ENCODE measurements at places on chromosomes 11 and 22.

DNA sequence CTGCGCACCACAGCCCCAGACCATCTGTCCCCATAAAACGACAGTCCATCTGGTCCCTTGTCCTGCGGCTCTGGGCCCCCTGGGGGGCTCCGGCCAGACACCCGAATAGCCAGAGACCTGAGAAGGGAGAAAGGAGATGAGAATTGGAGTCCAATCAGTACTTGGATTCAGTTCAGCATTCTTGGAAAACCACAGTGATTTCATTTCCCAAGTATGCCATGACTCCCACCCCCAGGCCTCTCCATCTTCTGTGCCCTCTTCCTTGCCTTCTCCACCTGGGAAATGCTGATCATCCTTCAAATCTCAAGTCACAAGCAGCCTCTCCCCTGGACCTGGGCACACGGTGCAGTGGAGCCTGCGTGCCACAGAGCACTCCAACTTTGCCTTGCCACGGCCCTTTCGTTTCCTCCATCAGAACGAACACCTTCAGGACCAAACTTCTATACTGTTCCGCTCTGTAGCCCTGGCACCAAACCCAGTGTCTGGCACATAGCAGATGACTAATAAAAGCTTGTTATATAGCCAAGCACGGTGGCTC, 10.9 kb upstream of the MFNG start:
- no peak for DNase-seq

- no peak for DNase-seq
These were observed 33.3 kb upstream of the PDGFB start for GRCh38 chr22:39278040-39278439.

GRCh38 chr22:38572065-38572464, 2.1 kb upstream of the DMC1 start:
- DNase-seq = no peak

DNA sequence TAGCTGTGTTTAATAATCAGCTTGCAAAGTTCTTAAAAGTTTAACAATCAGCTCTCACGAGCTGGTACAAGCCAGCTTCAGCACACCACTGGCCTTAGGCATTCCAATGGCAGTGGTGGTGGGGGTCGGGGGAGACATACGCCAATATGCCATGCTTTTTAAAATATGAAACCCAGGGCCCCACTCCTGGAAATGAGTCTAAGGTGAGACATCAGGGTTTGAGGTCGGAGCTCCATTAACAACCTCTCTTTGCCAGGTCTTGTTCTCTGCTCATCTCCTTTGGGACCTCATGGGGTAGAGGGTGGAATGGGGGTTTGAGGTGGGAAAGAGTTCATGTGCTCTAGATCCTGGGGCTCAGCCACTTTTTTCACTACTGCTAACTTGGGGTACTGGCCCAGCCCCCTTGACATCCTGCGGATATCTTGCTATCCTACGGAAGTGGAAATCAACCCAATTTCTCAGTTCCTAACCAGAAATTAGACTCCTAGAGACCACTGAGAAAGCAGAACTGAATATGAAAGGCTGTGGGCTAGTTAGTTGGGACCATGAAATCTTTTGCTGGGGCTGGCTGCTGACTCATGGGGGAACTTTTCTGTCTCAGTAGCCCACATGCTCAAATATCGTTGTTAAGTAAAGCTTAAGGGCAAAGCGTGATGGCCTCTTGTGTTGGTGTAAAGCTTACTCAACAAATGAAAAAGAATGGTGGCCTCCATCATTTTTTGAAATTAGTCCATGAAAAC, 90.1 kb downstream of the PDHX start:
- peak; percentile 68 for DNase-seq

DNA sequence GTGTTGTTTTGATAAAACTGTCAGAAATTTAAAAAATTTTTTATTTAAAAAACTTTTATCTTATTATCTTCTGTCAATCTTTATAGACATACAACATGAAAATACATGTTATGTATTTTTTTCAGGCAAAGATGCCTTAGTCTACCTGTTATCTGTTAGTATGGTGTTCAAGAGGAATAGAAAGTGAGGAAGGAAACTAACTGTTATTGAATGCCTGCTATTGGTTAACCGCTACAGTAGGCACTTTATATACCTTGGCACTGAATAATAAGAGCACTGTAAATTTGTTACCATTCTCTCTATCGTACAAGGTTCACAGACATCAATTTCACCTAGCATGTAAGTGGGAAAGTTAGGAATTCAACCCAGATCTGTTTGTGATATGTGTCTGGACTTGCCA, 272.1 kb upstream of the CCDC90B start:
- no peak for DNase-seq

DNA sequence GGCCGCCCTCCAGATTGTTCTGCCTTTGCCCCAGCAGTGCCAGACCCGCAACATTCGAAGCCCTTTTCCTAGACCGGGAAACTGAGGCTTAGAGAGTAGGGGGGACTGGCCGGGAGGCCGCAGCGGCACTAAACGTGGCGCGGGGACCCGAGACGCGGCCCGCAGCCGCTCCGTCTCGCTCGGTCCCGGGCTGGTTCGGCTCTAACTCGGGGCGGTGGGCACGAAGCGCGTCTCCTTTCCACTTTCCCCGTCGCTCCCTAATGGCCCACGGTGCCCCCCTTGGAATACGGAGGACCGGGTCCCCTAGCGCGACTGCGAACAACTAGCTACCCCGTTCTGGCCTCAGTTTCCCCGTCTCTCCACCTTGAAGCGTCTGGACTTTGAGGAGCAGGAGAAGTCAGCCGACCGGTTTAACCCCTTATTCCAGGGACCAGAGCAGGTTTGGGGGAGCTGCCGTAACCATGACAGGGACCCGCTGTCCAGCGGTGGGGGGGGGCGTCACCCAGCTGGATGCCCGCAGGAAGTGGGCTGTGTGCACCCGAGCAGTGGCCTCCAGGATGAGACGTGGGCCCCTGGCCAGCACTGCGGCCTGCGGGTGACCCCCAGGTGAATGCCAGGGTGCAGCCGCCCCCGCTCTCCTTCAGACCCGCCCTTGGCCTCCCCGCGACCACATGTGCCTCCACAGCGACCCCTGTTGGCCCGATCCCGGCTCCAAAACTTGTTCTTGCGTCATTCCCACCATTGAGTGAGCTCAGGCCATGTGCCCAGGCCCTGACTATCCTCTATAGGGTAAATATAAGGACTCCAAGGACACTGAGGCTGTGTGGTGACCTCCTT, 1.1 kb downstream of the CDC42EP1 start:
- peak; percentile 95 for DNase-seq

DNA sequence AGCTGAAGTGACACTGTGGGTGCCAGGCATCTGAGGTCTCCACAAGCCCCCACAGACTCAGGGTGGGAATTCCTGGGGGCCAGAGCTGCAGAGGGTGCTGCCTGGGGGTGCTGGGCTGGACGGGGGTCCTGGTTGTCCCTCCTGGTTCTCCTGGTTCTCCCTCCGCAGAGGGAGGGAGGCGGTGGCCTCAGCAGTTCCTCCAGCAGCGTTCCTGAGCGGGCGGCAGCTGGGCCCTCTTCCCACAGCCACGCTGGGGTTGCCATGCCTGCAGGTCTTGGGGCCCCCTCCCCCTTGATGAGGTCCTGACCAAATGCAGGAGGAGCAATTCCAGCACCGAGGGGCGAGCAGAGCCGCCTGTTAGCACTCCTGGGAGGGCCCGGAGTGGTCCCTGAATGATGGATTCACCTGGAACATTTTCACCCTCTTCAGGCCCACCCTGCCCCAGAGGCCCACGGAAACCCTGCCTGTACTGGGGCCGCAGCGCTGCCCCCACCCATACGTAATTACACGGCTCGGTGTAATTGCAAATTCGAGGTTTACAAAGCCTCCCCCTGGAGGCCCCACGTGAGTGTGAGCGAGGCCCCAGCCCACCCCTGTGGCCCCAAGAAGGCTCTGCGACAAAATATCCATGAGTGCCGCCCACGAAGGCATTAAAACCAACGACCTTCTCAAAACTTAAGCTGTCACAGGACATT, 635 bp downstream of the C11orf21 start:
- DNase-seq = peak; percentile 74

DNA sequence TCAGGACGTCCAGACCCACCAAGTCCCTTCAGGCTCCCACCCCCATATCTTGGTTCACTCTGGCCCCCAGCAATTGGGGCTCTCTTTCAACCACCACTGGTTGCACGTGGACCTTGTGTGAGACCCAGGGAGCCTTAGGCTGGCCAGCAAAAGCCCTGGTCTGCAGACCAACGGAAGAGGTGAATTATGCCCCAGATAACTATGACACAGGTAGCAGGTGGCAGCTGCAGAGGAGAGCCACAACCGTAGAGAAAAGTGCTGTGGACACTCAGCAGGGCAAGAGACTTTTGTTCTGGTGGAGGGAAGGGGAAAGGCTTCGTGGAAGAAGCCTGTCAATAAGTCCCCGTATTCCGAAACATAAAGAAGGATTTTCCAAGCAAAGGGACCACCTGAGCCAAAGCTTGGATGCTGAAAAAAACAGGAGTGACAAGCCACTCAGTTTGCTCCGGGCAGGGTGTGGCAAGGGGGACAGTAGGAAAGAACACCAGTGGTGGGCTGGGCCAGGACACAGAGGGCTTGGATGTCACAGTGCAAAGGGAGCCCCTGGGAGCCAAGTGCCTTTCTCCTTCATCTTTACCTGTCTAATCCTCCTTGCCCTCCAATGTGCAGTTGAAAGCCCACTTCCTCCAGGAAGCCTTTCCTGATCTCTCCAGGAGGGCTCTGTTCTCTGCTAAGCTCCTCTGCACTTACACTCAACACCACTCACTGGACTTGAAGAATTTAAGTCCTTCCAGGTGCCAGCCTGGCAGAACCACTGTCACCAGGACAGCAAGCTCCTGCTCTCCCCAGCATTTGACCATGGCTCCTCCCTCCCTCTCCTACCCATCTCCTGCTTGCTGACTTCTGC, 264.7 kb downstream of the BUD13 start:
- peak; percentile 21 for DNase-seq

DNA sequence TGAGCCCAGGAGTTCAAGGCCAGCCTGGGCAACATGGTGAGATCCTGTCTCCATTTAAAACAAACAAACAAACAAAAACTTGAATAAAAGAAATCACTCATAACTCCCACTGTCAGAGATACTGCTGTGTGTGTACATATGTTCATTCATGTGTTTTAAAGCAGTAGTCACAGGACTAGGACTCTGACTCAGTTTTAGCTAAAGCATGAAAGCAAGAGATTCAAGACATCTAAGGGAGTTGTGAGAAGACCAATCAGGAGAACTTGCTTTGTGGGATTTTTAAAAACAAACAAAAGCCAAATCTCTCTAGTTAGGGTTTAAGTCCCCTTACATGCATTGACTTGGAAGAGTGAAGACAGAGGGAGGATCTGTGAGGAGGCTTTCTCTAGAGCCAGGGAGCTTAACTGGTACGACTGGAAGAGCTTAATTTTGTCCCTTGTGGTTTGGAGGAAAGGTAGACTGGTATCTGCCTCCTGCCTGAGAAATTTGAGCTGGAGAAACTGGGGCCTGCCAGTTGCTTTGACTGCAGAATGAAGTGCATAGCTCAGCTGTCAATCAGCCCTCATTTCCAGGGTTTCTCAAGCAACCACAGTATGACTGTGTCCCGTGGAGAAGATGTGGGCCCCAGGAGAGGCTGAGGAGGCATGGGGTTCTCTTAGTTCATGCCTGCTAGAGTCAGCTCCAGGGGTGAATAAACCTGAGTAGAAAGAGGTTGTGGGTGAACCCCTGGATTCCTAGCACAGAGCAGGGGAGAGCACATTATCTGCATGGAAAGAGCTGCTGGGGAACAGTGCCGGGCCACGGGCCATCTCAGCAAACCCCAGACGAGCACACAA, 30.6 kb downstream of the EXPH5 start:
- DNase-seq = no peak

- DNase-seq = no peak
These were observed 246.2 kb upstream of the NCAM1 start for GRCh38 chr11:112715056-112715455.

- DNase-seq = no peak
These were observed 5.1 kb downstream of the TRIM22 start for GRCh38 chr11:5694642-5695041.

DNA sequence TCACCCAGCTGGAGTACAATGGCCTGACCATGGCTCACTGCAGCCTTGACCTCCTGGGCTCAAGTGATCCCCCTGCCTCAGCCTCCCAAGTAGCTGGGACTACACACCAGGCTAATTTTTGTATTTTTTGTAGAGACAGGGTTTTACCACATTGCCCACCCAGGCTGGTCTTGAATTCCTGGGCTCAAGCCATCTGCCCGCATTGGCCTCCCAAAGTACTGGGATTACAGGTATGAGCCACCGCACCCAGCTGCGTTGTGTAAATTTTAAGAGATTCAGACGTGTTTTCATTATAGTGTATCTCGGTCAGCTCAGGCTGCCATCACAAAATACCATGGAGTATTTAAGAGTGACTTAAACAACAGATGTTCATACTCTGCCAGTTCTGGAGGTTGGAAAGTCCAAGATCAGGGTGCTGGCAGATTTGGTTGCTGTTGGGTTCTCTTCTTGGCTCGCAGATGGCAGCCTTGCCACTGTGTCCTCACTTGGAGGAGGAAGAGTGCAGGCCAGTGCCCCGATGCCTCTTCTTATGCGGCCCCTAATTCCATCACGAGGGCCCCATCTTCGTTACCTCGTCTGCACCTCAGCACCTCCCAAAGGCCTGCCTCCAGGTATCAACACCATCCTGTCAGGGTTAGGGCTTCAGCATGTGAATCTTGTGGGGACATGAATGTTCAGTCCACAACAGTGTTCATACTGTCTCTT, 32.6 kb upstream of the PARVB start:
- no peak for DNase-seq

- no peak for DNase-seq
These were observed 4.0 kb downstream of the PLEKHB1 start for GRCh38 chr11:73650400-73650799.

DNA sequence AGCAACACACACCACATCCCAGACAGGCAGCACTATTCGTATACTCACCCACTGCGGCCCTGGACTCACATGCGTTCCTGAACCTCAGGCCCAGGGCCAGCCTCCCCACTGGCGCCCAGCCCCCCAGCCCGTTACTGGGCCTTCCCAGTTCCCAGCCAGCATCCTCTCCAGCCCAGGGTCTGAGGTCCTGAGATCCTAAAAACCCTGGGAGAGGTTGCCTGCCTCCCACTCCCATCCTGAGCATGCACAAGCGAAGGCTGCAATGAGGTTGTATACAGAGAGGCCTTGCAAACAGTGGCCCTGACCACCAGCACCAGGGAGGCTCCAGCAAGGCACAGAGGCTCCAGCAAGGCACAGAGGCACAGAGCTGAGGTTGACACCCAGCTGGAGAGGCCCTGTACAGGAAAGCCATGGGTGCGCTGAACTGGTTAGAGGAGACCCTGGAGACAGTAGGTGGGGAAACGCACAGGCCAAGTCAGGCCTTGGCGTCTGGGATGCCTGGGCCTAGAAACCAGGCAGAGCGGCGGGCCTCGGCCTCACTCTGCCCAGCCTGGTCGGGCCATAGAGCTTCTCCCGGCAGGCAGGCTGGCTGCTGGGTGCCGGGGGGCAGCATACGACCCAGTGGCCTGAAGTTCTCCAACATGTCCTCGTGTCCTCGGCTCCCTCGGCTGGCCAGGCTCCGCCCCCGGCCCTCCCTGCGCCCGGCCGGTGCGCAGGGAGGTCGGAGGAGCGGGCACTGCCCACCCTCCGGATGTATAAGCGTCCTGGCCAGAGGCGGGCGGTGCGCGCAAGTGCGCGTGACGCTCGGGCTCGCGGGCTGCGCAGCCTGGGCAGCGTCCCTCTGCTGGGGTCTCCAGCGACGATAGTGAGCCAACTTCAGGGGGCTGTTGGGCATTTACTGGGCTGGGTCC, 2.3 kb upstream of the TBX1 start:
- DNase-seq = no peak

- no peak for DNase-seq
These were observed 4.7 kb downstream of the OLFML1 start for GRCh38 chr11:7490054-7490453.
